Coronary artery (tissue), 2 donors: ENCODE measurements at places on chromosomes 2 and 18.

DNA sequence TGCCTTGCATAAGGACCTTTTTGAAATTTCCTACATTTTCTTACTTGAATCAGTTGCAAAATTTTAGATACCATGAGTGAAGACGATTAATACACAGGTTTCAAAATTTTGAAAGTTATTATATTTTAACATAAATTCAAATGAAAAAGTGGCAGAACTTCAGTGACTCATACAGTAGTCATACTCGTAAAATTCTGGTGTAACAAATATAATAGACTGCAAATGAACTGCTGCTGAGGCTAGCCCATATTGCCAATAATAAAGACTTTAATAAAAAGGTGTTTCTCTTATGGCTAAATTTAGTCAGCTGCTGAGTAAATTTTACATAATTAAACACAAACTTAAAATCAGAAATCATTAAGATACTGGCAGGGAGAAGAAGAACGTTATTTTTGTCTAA lies 36.9 kb downstream of the MSH6 start:
- no peak for DNase-seq

GRCh38 chr2:4762951-4763376 lies 929.2 kb upstream of the SOX11 start:
- DNase-seq, result no peak

GRCh38 chr2:27779417-27780055 lies 8.0 kb downstream of the MRPL33 start:
- no peak for DNase-seq

DNA sequence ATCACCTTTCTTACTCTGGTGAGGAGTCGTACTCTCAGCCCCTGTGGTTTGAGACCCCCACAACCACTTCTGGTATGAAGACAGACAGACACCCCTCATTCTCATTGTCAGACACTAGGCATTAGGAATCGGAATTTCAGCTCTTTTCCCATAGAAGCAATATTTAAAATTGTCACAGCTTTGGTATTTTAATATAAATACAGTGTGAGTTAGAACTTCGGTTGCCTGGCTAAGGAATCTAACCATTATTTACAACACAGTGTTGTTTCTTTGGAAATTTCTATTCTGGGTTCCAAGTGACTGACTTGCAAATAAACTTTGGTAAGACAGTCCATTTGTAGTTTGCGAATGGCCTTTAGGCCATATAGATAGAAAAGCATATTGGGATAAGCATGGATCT lies 318.1 kb downstream of the PARD3B start:
- DNase-seq, result no peak

GRCh38 chr2:219439506-219439905 lies 4.9 kb downstream of the SPEG start:
- DNase-seq, result no peak

DNA sequence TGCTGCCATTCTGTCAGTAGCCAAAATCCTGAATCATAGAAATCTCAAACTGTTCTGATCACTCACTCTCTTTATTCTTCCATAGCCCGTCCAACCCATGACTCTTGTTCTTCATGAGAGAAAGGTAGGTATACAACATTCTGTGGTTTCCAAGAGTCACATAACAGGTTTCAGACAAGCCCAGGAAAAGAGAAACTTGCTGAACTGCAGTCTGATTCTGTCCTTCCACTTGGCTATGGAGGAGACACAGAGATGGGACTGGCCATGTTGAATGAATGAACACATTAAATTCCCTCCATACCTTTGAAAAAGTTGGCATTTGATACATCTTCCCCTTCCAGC lies 880.2 kb upstream of the CELF4 start:
- no peak for DNase-seq

- DNase-seq, result no peak
These were observed 15.8 kb downstream of the ATF2 start for GRCh38 chr2:175152242-175152641.
